ENCODE measurements at places on chromosomes 4 and X.

DNA sequence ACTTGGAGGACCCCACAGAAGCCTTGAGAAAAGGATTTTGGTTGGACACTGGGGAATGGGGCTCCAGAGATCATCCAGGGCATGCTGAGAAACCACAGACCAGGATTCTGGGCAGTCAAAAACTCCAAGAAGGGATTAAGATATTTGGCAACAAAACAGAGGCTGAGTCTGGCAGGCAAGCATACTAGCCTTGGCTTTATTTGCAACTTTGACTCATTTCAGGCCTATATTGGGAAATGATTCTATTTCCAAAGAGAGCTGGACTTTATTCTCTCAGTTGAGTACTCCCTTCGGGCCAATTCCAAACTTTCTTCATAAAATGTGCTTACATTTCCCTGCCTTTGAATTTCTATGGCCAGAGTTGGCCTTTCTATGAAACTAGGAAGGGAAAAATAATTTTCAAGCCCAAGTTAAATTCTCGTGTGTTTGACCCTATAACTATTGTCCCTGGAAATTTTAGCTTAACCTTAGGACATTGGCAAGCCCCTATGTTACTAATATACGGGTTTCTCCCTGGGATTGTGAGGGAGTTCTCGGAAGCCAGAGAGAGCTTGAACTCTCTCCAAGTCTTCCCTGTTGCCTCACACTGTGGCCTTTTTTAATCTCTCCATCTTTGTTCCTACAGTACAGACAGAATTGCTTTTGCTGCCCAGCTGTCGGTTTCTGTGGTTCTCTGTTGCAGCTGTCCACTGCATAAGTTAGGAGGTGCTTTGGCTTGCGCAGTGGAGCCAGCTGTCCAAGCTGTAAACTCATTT is 112.6 kb upstream of the FAM9A start:
- no peak for DNase-seq

DNA sequence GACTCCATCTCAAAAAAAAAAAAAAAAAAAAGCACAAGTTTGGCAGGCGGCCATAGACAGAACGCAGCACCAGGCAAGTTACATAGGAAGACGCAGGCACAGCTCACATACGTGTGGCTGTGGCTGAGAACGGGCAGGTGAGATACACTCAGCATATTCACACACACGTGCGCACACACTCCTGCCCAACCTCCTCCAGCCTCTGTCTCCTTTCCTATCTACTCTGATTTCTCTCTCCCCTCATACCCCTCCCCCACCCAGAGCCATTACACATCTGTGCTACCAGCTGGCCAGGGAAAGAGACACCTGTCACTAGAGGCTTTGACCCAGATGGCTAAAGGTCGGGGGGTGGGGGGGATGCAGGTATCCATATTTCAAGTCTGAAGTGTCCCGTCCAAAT is 2.2 kb upstream of the SLC38A5 start:
- no peak for DNase-seq

DNA sequence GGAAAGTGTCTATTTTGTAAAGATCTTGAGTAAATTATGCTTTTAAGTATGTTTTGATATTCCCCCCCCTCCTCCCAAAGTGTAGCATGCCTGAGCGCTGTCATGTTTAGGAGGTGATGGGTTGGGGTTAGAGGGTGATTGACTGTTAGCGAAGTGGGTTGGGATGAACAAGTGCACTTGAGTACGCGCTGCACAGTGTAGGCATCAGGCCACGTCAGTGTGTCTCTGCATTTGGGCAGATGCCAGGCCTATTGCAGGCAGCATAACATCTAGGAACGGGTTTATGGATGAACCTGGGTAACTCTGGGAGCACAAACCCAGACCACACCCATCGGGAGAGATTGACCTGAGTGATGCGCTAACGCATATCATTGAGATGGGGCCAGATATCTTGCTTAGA is 111.2 kb downstream of the TBL1X start:
- DNase-seq: no peak

GRCh38 chr4:168694667-168695066 is 197.8 kb downstream of the PALLD start:
- no peak for DNase-seq

DNA sequence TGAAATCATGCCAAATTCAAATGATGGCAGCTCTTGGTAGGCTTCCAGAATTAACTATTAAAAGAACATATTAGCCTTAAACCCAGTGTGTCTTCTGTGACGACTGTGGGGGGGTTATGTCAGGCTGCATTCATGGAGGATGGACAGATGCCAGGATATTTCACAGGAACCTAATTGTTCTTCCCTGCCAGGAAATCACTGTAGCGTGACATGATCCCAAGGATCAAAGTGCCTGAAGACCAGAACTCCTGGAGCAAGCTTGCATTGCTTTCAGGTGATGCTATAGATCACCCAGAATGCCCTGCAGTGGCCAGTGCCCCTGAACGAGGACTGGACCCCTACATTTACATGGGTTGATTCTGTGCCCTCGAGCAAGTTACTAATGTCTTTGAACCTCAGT is 1093.0 kb upstream of the TENM3 start:
- no peak for DNase-seq

DNA sequence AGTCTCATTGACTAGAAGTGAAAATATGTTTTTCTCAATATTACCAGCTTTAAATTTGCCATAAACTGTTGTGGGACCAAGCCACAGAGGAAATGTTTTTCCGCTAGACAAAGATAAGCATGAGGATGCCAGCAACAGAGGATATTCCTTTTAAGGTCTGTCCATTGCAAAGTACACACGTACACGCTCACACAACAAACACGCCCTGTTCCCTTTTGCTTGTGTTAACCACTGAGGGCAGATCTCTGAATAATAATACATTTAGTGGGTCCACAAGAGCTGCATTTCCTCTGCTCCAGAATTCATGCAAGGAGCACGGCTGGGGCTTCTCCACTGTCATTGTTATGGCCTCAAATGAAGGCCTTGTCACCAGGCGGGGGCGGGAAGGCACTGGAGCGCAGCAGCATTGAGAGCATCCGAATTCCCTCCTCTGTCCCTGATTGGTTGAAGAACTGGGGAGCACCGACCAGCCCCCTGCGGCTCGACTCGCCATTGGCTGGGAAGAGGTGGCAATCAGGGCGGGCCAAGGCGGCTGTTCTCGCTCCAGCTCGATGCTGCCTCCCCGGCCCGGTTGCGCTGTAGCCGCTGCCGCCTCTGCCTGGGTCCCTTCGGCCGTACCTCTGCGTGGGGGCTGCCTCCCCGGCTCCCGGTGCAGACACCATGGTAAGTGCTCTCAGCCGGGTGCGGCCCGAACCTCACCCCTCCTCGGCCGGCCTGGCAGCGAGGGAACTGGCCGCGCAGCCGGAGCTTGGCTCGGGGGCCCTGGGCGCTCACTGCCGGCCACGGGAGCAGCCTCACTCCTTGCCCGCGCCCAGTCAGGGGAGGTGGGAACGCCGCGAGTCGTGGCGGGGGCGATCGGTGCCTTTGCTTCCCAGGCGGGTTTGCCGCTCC is at the start of gene GUCY1B1:
GUCY1B1 (plus strand) TSS at position 541 of the 891 bp plus-strand sequence; CDS start at position 661, 120 bp downstream.
- DNase-seq: peak; percentile 82

DNA sequence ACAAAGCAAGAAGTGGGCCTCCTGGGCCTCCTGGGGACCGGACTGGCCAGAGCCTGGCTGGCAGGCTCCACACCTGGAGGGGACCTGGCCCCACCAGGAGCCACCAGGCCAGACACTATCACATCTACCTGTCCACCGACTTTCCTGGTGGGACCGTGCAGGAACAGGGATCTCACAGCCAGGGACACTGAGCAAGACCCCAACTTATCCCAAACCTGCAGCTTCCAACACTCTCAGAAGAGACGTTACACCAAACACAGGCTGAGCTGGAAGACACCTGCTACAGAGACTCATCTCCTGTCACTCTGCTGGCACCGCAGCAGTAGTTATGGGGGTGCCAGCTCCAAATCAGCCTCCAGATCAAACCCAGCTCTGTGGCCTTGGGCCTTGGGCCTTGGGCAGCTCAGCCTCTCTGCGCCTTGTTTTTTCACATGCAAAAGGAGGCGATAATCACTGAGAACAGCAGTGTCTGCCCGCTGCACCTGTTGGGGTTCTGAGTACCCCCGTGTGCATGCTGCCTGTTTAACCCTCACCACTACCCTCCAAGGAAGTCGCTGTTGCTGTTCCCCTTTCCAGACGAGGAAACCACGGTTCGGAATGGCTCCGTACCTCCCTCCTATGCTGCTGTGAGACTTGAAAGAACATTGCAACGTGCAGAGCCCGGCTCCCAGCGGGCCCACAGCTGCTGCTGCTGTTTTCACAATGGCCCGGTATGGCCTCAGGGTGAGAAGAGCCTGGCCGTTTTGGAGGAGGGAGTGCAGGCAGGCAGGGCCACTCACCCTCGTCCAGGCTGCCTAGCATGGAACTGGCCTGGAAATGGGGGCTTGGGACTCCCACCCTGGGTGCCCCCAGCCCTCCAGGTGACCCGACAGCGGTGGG is 69.6 kb downstream of the ADRA2C start:
- no peak for DNase-seq

DNA sequence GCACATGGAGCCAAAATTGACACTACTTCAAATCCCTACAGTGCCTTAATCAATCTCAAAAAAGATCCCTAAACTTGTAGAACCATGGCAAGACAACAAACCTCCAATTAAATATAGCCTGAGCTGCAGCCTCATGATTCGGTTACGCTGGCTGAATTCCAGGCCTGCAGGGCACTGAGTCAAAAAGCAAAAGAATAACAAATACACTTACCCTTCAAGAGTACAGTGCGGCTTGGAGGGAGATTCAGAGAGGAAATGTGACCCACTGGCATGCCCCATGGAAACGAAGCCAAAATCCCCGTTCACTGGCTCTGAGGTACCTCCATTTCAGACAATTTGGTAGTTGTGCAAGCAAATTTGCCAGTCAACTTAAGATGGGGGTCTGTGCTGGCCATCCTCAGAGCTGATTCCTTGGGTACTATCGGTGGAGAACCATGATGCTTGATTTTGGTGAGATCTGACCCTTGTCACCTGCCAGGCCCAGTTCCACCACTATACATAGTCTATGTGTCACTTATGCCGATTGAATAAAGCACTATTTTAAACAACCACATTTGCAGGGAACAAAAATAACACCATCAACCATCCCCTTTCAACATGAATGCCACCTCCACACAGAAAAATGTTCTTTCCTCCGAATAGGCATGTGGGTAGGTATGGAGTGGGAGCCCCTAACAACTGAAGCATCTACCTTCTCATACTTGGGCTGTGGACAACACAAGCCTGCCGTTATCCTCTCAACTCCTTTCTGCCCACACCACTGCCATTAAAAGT is 2.1 kb downstream of the C4orf54 start:
- no peak for DNase-seq

GRCh38 chr4:7647600-7648543 is 213.1 kb upstream of the PSAPL1 start:
- DNase-seq: no peak

GRCh38 chrX:131841496-131842437 is 181.3 kb upstream of the STK26 start:
- DNase-seq: peak; percentile 64

DNA sequence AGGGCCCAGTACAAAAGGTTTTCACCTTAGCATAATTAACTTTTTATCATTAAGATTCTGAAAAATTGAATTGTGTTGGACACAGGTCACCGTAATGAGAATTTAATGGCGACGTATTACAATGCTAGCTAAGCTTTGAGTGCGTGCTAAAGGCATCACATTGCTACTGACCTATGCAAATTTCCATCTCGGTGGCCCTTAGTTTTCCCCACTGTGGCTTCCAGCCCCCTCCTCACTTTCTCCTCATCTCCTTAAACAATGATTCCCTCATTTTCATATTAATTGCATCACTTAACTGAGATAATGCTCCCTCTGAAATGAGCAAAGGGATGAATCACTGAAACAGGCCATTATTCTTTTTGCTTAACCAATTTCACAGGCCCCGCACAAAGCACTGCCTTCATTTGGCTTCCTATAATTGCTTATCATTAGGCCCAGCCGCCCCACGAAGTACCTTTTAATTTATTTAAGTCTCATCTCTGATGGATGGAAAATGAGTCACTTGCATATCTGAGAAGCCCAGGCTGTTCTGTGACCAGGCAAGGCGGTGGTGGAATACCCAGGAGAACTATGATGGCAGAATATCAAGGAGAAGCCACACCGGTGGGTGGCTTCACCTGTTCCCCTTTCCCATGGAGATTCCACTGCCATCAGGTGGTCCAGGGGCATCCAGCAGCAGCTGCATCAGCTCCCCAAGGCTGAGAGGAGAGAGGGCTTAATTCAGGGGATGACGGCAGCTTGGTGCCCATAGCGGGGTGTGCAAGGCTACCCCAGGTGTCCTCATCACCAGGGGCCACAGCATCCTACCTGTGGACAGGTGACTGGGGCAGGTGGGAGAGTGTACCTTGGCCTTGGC is 223.8 kb upstream of the BOD1L1 start:
- DNase-seq: no peak

- no peak for DNase-seq
Measured at GRCh38 chrX:46375831-46376230, 169.4 kb downstream of the ZNF674 start.

DNA sequence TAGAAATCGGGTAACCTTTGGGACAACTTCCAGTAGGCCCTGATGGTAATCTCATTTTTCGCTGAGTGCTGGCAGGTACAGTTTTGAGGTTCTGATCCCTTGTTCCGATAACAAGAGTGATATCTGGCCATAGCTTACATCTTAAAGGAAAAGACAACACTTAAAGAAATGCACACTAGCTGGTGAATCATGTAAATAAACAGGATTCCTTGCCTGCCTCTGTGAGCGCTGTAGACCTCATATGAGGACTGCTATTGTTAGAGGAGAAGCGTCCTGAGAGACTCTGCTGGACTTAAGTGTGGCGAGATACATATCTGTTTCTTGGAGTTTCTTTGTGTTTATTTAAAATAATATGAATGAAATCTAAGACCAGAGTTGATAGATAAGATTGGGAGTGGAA is 149.3 kb upstream of the SLC4A4 start:
- no peak for DNase-seq

DNA sequence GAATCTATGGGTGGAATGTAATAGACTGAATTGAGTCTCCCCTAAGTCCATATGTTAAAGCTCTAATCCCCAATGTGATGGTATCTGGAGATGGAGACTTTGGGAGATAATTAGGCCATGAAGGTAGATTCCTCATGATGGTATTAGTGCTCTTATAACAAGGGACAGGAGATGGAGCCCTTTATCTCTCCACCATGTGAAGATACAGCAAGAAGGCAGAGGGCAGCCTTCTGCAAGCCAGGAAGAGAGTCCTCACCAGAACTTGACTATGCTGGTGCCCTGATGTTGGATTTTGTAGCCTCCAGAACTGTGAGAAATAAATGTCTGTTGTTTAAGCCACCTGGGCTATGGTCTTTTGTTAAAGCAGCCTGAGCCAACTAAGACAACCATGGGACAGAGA is 76.4 kb upstream of the F8A3 start:
- no peak for DNase-seq

- DNase-seq: no peak
Measured at GRCh38 chr4:120844528-120844921, 78.0 kb downstream of the PRDM5 start.

All from activated effector memory CD4-positive, alpha-beta T cell treated with anti-CD3 and anti-CD28 coated beads, Interleukin-2, amount 50 U/mL, for 16 hours (primary cell).